Muscle of arm (tissue), 14 donors: ENCODE measurements at places on chromosomes 13 and 19.

GRCh38 chr13:90103099-90103784 is 1244.2 kb upstream of the MIR17HG start:
- DNase-seq = no peak

GRCh38 chr19:44875666-44876451 is 15.2 kb upstream of the TOMM40 start:
- DNase-seq = no peak

- DNase-seq = no peak
Measured at GRCh38 chr13:39578821-39579291, 24.1 kb downstream of the LHFPL6 start.

GRCh38 chr13:33610438-33611120 is 207.4 kb upstream of the RFC3 start:
- DNase-seq = no peak

GRCh38 chr13:50485979-50486935 is 357.2 kb downstream of the DLEU7 start:
- no peak for DNase-seq

GRCh38 chr13:76759877-76760276 is 126.3 kb downstream of the KCTD12 start:
- no peak for DNase-seq

DNA sequence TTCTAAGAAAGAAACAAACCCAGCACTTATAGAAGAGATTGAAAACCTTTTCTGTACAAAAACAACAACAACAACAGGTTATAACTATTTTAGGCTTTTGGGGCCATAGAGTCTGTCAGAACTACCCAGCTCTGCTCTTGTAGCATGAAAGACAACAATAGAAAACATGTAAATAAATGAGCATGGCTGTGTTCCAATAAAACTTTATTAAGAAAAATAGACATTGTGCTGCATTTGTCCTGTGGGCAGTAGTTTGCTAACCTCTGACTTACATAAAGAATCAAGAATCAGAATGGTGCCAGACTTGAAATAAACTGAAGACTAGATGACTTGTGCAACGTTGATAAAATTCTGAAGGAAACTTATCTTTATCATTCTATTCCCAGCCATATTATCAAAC is 617.5 kb downstream of the DIAPH3 start:
- DNase-seq = no peak

GRCh38 chr13:110347535-110348308 is 40.6 kb downstream of the COL4A2 start:
- no peak for DNase-seq

DNA sequence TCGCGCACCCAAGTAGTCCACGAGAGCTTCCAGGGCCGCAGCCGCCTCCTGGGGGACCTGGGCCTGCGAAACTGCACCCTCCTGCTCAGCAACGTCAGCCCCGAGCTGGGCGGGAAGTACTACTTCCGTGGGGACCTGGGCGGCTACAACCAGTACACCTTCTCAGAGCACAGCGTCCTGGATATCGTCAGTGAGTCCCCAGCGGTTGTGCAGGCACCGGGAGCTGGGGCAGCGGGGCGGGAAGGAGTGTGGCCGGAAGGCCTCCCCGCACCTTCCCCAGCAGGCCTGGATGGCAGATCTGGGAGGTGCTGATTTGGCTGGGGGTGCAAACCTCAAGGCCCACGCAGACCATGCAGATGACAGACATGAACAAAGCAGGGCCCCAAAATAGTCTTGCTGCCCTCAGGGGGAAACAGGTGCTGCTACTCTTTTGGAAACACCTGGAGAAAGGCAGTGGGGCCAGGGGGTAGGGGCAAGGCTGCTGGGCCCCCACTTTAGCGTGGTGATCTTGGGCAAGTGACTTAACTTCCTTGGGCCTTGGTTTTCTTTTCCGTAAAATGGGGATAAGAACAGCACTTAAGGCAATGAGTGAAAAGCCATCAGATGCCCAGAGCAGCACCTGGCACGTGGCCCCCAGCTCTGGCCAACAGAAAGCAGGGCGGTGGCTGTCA is 4.0 kb downstream of the MAG start:
- no peak for DNase-seq

DNA sequence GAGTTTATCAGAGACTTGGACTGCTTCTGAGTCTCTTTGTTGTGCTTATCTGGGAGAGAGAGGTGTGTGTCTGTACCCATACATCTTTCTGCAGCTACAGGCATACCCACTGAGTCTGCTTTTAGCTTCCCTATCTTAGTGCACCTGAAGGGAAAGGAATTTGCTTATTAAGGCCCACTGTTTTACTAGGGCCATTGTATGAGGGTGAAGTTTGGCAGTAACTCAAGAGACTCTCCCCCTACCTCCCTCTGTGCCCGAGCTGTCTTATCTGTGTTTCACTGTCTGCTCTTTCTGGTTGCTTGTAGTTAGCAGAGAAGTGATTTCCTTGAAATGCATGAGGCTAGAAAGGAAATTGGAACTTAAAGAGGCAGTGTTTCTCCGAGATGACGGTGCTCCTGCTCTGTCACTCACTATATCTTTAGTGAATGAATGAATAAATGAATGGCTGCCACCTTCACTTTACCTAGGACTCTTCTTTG is 678 bp upstream of the CD33 start:
- no peak for DNase-seq

DNA sequence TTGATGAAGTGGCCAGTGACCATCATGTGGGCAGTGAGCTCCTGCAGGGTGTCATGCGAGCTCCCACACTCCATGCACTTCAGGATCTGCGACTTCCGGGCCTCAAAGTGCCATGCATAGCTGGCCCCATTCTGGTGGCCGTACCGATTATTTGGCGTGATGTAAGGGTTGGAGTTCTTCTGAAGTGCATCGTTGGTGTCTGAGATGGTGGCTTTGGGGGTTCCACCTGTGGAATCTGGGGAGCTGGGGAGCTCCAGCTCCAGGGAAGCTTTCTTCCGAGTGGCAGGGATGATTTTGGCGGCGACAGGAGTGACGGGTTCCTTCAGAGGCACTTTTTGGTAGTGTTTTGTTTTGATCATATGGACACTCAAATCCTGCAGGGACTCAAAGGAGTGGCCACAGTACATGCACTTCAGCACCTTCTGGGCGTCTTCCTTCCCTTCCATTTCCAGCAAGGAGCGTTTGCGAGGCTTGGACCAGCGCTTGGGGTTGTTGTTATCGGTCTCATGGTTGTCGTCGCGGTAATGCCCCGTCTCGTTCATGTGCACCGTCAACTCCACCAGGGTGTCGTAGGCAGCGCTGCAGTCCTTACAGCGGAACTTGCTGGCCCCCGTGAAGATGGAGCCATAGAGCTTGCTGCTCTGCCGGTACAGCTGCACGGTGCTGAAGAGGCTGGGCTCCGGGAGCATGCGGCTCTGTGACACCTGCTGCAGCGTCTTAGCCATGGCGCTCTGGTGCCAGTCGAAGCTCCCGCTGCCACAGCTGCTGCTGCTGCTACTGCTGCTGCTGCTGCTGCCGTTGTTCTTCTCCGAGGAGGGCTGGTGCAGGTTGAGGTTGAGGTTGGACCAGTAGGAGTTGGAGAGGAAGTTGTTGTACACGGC is 70.4 kb downstream of the TSHZ3 start:
- no peak for DNase-seq

- no peak for DNase-seq
Measured at GRCh38 chr19:2986951-2987524, 9.7 kb downstream of the TLE6 start.

DNA sequence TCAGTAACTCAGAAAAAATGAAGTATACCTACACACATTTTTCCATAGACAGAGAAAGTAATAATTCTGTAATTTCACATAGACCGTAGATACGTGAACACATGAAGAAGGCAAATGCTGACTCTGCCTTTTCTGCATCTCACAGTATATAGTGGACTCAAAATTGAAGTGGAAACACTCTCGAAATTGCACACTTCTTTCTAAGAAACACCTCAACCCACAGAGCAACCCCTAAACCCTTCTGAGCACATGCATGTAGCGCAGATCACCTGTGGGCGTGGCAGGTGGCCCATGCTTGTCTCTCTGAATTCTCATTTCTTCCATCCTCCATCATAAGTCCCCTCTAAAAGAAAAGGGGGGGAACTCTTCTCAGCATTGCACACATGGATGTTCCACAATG is 34.7 kb downstream of the COL4A1 start:
- no peak for DNase-seq

DNA sequence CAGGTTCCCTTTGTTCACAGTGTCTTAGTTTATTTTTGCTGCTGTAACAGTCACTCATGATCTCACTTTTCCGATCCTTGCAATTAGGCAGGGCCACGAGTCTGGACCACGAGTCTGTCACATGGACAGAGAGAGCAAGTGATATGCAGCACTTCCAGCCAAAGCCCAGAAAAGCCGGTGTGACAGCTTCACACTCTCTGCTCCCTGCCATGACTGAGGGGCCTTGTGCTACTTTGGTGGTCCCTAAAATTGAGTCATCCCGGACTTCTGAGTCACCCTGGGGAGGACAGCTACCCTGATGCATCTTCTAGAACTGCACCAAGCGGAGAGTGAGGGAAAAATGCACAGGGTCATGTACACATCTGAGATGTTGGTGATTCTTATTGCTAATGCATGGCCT is 179.6 kb downstream of the EFNB2 start:
- no peak for DNase-seq

GRCh38 chr13:52950436-52950956 is 78.1 kb upstream of the OLFM4 start:
- DNase-seq = no peak

- no peak for DNase-seq
Measured at GRCh38 chr13:26038931-26039475, 12.8 kb downstream of the SHISA2 start.

GRCh38 chr13:81211713-81212112 is 870.8 kb upstream of the SPRY2 start:
- no peak for DNase-seq

DNA sequence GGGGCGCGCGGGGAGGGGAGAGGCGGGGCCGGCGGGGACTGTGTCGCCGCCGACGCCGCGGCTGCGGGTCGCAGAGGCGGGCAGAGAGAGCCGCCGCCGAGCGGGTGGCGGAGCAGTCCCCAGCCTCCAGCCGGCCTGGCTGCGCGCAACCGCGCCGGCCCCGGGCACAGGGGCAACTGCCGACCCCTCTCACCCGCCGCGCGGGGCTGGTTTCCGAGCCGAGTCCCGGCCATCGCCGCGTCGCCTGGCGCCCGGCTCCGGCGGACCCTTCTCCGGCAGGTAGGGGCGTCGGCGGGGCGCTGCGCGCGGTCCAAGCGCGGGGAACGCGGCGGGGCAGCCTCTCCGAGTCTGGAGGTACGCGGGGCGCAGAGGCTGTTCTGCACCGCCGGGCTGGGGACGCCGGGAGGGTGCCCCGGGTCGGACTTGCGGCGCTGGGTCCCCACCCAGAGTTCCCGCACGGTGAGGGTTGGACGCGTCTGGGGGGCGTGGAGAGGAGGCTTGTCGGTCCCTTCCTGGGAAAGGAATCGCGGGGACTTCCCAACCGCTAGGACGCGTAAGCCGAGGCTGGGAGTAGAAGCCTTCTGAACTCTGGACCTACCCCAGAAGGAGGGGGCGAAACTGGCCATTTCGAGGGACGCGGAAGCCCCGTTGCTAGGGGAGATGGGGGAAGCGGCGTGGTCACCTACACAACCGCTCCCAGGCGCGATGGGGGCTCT is 133.6 kb upstream of the MYO16 start:
- DNase-seq = no peak

DNA sequence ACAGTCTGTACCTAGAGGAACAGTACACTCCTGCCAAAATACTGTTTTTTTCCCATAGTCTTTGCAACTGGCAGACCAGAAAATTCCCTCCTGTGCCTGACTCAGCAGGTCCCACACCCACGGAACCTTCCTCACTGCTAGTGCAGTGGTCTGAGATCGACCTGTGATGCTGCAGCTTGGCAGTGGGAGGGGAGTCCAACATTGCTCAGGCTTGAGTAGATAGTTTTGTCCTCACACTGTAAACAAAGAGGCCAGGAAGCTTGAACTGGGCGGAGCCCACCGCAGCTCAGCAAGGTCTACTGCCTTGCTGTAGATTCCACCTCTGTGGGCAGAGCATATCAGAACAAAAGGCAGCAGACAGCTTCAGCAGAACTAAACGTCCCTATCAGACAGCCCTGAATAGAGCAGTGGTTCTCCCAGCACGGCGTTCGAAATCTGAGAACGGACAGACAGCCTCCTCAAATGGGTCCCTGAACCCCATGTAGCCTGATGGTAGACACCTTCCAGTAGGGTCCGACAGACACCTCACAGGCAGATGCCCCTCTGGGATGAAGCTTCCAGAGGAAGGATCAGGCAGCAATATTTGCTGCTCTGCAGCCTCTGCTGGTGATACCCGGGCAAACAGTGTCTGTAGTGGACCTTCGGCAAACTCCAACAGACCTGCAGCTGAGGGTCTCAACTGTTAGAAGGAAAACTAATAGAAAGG is 92.7 kb downstream of the SUCLA2 start:
- no peak for DNase-seq

GRCh38 chr13:36310417-36311108 is 12.9 kb upstream of the CCDC169 start:
- DNase-seq = no peak

DNA sequence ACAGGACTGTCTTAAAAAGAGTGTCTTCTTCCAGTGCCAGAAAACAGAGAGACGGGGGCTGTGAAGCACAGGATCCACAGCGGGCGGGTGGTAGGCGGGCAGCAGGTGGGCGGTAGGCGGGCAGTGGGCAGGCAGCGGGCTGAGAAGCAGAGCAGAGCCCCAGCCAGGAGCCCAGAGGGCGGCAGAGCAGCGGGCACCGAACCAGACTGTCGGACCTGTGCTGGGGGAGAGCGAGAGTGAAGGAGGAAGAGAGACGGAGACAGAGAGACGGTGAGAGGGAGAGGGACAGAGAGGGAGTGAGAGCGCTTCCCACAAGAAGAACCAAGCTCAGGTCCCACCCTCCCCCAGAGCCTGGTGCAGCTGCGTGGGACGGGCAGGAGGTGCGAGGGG is 30.3 kb downstream of the RASA3 start:
- no peak for DNase-seq

- DNase-seq = no peak
Measured at GRCh38 chr13:55577082-55577846, 1563.5 kb upstream of the PRR20A start.

DNA sequence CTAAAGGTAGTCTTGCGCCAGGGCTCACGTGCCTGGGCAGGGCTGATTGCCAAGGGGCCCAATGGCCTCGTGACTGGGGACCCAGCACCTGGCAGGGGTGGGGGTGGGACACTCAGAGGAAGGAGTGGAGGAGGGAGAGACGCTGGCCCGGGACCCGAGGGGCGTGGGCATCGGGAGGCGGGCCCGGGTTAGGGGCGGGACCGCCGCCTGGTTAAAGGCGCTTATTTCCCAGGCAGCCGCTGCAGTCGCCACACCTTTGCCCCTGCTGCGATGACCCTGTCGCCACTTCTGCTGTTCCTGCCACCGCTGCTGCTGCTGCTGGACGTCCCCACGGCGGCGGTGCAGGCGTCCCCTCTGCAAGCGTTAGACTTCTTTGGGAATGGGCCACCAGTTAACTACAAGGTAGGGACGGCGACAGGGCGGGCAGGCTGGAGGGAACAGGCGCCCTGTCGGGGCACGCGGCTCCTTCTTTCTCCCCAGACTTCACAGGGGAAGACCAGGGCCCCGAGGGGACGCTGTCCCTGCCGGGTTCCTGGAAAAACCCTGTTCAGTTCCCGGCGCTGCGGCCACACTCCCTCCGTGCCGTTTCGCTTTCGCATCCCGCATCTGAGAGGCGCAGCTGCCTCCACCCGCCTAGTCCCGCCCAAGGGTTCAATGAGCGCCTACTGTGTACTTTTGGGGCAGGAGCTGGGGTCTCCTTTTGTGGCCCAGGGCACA is at the start of gene IFI30:
TSS of gene IFI30 (plus strand) at position 242 of the 717 bp plus-strand sequence. CDS start at position 271, 29 bp downstream.
- no peak for DNase-seq

- DNase-seq = no peak
Measured at GRCh38 chr13:92164822-92165221, 766.4 kb downstream of the GPC5 start.

GRCh38 chr13:109985871-109986450 is 199.6 kb upstream of the IRS2 start:
- DNase-seq = no peak

GRCh38 chr19:8336660-8337059 is 6.4 kb downstream of the KANK3 start:
- no peak for DNase-seq
